ENCODE measurements at places on chromosomes 2 and 18.
A peak's percentile ranks its signal among the peaks of the same experiment; 100 is the strongest.

GRCh38 chr2:227592694-227593387 lies 5.9 kb upstream of the SCYGR2 start:
- peak; percentile 20 for DNase-seq

GRCh38 chr2:239629926-239630617 lies 229.3 kb upstream of the HDAC4 start:
- no peak for DNase-seq

GRCh38 chr2:178331474-178332432 lies 119.2 kb downstream of the PRKRA start:
- DNase-seq: no peak

GRCh38 chr18:2424420-2424819 lies 146.9 kb downstream of the METTL4 start:
- no peak for DNase-seq

GRCh38 chr2:223865124-223865523 lies 27.7 kb upstream of the AP1S3 start:
- no peak for DNase-seq

GRCh38 chr2:56299171-56299691 lies 115.4 kb downstream of the CCDC85A start:
- DNase-seq: no peak

- DNase-seq: no peak
These were observed 806.7 kb downstream of the NRXN1 start for GRCh38 chr2:50225021-50225928.

DNA sequence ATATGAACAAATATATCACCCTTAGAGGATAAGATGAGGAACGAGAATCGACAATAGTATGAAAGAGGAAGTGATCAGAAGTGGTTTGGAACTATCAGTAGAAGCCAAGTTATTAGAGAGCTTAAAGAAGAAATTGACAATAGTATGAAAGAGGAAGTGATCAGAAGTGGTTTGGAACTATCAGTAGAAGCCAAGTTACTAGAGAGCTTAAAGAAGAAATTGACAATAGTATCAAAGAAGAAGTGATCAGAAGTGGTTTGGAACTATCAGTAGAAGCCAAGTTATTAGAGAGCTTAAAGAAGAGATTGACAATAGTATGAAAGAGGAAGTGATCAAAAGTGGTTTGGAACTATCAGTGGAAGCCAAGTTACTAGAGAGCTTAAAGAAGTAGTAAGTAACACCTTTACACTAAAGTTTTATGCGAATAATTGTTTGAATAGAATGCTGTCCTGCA lies 175.5 kb downstream of the ZNF407 start:
- no peak for DNase-seq

DNA sequence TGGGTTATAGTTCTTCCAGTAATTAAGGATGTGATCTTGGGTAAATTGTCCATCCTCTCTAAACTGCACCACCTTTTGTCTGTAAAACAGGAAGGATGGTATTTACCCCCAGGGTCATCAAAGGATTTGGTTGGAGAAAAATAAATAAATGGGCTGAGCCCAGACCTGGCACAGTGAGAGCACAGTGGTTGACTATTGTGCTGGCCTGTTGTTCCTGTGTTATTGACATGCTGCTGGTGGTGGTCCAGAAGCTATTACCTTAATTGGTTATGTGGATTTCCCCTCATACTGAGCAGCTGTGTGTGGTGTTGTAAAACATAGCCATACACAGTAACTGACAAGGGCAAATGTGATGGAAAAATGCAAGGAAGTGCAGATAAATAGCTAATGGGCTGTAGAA lies 746 bp upstream of the IL37 start:
- DNase-seq: no peak

DNA sequence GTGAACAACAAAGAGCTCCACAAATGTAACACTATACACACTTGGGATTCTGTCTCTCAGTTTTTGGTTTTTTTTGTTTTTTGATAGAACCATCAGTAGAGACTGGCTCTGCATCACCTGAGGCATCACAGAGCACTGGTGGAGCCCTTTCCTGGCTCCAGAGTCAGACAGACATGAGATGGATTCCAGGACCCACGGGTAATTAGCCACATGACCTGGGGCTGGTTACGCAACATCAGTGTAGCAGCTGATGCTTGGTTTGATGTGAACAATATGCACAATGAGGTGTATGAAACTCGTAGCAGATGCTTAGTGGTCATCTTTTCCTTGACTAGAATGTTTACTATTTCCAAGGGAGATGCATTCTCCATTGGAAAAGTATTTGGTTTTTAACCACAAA lies 40.7 kb downstream of the CMPK2 start:
- no peak for DNase-seq

DNA sequence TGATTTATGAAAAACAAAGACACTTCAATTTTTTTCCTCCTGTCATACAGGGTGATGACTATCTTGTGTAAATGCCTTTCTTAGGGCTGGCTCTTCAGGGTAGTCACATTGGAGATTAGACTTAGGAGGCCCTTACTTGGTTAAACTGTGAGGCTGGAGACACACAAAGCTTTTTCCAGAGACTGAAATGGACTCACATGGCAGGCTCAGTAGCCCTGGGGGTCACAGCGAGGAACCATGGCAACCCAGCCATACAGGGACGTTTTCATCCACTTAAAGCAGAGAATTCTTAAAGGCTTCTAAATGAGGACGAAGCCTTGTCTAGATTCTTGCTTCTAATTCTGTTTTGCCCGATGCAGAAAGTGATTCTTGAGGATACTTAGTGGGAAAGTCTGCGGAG lies 57.3 kb upstream of the ZDBF2 start:
- DNase-seq: no peak

GRCh38 chr18:5630900-5631413 lies 87.2 kb upstream of the EPB41L3 start:
- DNase-seq: no peak

DNA sequence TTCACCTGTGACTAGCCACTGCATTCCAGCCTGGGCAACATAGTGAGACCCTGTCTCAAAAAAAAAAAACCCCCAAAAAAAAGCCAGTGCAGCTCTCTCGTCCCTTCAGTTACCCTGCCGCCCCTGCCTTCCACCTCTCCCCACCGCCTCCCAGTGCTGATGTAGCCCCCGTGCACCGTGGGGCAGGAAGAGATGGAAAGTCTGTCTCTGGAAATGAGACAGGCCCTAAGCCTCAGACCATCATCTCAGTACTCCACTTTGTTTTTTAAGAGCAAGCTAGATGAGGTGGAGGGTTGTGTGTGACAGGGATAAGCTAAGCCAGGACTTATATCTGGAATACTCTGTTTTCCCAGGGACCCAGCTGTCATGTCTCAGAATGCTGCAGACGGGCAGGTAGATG lies 32.0 kb downstream of the MERTK start:
- no peak for DNase-seq

DNA sequence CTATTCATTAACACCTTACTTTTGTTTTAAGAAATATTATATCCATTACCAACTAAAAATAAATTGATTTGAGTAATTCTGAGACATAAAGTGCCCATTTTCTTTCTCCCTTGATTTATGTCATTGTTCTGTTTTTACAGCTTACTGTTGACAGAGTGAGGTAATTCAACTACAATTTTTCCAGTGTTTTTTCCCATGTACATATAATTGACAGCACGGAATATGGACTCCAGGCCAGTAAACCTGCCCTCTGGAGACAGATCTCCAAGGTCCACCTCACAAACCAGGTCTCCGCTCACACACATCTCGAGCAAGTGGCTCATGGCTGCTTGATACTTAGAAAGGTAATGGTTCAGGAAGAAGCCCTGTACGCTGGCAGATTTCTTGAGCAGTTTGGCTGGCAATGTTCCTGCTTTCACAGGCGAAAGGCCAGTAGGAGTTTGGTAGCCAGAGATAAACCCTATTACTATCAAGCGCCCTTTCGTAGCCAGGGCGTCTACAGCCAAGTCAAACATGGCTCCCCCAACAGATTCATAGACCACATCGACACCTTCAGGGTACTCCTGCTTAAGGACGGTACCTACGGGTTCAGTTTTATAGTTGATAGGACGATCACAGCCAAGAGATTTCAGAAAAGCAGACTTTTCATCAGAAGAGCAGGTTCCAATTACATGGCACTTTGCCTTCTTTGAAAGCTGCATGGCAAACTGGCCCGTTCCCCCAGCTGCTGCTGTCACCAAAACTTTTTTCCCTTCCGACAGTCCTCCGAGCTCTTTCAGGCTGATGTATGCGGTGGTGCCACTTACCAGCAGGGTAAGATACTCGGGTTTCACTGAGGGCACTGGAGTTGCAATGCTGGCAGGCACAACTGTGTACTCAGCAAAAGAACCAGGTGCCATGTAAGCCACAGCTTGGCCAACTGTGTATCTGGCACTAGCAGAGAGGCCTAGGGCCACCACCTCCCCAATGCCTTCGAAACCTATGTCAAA lies 7.4 kb downstream of the PTGR3 start:
- DNase-seq: no peak

DNA sequence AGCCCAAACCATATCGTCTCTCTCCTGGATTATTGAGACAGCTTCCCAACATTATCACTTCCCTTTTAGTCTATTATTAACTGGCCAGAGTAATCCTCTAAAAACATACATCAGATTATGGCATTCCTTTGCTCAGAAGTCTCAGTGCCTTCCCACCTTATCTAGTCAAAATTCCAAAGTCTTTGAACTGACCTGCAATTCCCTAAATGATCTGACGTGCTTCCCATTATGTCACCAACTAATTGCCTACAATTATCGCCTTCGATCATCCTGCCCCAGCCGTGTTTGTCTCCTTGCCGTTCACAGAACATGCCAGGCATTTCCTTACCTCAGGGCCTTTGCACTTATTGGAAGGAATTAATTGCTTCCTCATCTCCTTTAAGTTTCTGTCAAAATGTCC lies 332.4 kb downstream of the IRS1 start:
- no peak for DNase-seq

GRCh38 chr2:154776825-154777224 lies 78.3 kb downstream of the KCNJ3 start:
- no peak for DNase-seq

DNA sequence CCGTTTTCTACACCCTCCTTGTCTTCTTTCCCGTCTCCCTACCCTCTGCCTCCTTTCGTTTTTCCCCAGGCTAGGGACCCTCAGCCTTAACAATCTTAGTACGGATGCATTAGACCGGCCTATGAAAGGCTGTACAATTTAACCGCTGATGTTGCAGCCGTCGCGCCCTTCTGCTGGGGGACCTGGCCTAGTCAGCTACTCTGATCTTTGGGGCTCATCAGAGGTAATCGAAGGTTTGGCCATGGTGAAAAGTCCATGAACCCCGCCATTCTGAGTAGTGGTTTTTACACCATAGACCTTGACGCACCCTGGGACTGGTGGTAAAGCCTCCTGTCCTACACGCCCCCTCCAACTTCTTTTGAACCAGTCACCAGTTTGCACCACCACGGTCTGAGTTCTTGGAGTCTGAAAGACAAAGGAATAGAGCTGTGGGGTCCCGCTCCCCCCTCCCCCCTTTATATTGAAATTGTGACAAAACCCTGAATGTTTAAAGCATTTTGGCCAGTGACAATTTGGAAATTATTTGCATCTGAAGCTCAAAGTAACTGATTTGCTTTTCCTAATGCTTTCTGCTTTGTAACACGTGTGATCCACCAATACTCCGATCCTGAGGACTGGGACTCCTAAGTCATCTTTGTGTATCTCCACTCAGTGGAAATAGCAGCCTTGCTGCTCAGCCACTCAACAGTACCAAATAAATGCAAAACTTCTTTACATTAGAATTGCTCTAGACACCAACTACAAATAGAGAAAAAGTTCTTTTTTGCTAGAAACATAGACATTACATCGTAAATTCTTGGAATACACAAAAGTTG lies 642 bp upstream of the SRSF7 start:
- DNase-seq: no peak

- no peak for DNase-seq
These were observed 33.5 kb downstream of the RMND5A start for GRCh38 chr2:86753606-86754005.

- DNase-seq: no peak
These were observed 186.7 kb downstream of the INSIG2 start for GRCh38 chr2:118274841-118275510.

- DNase-seq: no peak
These were observed 154.1 kb upstream of the KLHL29 start for GRCh38 chr2:23230885-23231284.

DNA sequence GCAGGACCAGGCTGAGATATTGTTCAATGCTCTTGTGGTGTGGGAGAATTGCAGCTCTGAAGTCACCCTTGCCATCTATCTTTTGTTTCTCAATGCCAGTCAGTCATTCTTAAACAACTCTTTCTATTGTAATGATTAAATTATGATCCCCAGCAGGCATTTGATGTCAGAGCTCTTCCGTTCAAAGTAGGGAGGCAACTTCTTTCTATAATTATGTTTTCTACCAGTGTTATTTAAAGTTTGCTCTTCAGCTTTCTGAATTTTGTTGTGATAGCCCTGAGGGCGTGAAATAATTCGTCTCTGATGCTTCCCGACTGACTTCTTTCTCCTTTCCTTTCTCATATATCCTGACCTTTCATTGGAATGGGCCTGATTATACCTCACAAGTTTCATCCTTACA lies 161.4 kb upstream of the KLHL14 start:
- no peak for DNase-seq
